ENCODE measurements at places on chromosomes 2 and 18.

- no peak for DNase-seq
Observed at GRCh38 chr2:222421626-222422025, 2.7 kb upstream of the SGPP2 start.

GRCh38 chr2:195252018-195252417, 405.0 kb upstream of the SLC39A10 start:
- DNase-seq: no peak

GRCh38 chr2:127392133-127392827, 4.5 kb upstream of the MAP3K2 start:
- DNase-seq: no peak

DNA sequence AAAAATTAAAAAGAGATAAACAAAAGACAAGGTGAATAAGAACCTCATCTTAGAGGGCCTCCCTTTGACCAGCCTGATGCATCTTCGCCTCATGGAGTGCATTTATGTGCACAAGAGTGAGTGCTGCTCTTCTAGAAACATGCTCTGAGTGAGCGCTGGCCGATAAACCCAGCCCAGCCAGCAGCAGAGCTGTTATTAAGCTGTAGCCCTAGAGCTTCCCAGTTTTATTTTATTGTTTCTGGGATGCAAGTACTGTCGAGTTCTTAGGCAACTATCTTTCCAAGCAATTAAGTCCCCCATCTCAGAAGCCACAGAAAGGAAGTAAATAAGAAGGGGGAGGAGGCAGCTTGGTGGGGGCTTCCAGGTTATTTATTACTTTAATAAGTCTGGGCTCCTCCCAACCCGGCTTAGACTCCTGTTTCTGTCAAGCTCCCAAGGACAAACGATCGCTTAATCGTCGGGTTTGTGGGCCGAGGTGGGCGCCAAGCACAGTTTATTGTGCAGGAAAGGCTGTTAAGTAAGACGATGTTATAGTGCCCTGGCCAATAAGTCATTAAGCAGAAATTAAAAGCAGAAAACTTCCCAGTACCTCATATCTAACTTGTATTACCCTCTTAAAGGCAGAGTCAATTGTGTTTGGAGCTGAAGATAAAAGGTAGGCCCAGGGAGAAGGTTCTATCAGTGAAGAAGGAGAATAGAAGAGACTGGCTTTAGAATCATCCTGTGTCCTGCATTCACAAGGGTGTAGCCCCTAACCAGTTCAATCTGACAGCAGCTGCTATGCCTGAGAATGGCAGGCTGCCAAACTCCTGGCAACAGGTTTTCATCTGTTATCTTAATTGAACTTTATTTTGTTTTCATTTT, 176.3 kb downstream of the PIK3C3 start:
- DNase-seq: no peak

DNA sequence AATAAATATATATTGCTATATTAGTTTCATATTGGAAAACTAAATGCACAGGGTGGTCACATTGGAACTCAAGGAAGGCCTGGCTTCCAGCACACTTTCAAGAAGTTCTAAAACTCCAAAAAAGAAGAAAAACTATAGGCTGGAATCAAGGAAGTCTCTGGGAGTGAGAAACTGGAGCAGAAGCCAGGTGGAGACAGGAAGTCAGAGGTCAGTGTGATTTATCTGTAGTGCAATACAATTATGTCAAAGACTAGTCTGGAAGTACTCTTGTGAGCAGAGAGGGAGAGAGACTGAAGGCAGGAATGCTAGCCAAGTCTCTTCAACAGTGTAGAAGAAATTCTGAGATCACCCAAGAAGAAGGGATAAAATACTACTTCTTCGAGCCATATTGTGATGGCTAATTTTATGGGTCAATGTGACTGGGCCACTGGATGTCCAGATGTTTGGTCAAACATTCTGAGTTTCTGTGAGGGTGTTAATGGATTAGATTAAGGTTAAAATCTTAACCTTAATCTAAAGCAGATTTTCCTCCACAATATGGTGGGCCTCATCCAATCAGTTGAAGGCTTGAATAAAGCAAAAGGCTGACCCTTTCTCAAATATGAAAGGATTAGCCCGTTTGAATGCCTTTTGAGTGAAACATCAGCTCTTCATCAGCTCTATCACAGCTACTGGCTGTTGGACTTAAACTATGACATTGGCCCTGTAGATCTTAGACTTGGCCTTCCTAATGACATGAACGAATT, 208.0 kb downstream of the TDRD15 start:
- no peak for DNase-seq

GRCh38 chr2:11102956-11103860, 52.1 kb upstream of the SLC66A3 start:
- DNase-seq: no peak

- no peak for DNase-seq
Observed at GRCh38 chr2:28678175-28678855, 73.3 kb upstream of the PPP1CB start.

GRCh38 chr18:30743033-30743432, 299.5 kb downstream of the DSC3 start:
- no peak for DNase-seq

- no peak for DNase-seq
Observed at GRCh38 chr2:229635371-229635680, 79.0 kb downstream of the DNER start.

- no peak for DNase-seq
Observed at GRCh38 chr2:36355890-36356297, 316 bp downstream of the CRIM1 start.

DNA sequence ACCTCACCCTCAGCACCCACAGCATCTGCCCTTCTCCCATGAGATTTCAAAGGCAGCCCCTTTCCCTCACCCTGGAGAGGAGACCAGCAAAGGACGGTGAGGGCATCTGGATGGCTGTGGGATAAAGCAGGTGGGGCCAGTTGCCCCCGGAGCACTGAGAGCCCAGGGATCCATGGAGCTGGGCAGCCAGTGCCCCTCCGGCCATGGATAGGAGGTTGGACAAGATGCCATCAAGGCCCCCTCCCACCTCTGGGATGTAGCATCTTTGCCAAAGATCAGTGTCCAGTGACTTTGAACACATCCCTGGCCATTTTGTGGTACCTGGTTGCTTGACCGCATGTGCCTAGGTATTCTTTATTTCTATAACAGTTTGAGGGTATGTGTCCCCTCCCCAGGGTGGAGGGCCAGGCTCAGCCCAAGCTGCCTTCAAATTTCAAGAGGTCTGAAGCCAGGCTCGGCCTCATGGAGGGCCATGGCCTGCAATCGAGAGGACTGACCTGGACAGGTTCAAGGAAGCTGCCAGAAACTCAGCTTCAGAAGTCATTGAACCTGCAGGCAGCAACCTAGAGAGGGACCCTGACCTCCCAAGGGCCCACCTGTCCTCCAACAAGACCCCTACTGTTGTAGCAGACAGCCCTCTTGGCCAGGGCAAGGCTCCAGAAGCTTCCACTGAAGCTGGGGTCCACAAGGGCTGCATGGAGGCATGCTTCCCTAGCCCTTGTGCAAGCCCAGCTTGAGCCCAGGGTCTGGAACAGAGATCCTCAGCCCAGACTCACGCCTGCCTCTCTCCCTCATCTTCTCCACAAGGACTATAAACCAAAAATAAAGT, 55.5 kb upstream of the BIN1 start:
- no peak for DNase-seq

DNA sequence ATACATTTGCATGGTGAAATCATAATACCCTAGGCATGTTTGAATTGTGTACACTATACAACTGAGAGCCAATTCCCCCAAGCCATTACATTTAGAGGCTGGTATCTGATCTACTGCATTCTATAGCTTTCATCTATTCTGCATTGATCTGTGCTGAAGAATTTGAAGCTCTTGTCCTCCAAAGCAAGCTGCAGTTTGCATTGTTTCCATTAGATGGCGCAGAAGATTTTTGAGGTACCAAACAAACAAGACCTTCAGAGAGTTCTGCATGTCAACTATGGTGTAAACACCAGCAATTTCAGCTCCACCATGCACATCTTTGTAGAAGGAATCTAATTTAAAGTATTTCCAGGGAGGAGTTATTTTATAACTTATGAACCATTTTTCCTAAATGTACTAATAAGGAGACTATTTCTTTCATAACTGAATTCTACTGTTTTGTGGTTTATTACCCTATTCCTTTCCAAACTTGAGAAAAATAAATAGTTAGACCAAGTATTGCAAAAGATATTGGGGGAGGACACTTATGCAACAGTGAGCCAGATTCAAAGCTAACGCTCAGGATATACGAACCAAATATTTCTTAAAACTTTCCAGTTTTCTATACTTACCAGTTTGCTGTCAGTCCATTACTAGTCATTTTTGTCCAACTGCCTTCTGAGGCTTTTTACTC, 761.8 kb upstream of the ACVR2A start:
- peak; percentile 69 for DNase-seq

GRCh38 chr2:47992671-47993070, 86.4 kb upstream of the FBXO11 start:
- DNase-seq: no peak

DNA sequence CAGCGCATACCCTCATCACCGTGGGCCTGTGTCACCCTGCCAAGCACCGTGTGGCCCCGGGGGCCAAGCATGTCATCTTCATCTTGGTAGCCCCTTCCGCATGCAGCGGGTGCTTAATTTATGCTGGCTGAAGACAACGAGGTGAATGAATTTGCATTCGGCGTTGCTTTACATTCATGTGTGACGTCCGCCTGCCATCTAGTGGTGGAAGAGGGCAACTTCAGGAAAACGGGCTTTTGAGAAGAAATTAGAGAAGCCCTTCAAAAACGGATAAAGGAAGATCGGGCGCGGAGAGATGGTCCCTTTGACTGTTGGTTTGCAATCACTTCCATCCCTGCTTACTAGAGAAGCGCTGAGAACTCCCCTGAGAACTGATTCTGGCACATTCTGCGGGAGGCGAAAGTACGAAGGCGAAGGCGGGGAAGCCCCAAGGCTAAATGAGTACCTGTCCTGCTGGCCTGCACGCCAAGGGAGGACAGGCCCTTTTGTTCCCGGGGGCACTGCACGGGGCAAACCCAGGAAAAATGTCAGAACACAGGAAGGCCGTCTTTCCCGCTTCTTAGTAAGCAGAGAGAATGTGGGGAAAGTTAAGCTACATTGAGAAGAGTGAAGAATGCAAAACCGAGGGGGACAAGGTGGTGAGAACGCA, 145.9 kb downstream of the ZNF516 start:
- DNase-seq: peak; percentile 63

DNA sequence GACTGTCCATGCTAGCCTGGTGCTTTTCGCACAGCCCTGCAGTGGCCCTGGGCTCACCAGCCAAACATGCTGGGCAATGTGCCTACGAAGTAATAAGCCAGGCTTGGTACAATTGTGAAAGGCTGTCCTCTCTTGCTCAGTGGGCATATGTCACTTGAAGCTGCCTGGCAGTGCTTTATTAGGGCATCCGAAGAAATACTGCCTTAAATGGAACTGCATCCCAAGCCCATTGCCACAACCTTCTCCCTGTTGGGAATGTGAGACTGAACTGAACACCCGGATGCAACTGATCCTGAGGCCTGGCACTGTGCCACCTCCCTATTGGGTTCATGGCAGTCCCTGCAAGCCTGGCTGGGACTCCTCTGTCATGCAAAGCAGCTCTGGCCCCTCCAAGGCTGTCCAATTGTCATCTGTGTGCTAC, 15.9 kb downstream of the CAPG start:
- DNase-seq: no peak

- no peak for DNase-seq
Observed at GRCh38 chr18:61841706-61842105, 51.1 kb downstream of the RNF152 start.

GRCh38 chr2:164662066-164662465, 40.8 kb upstream of the GRB14 start:
- no peak for DNase-seq

All from CD4-positive, alpha-beta T cell treated with Interleukin-10 for 1 hour (primary cell).